Activated naive CD4-positive, alpha-beta T cell treated with Interleukin-2 at 50 U/mL for 16 hours (primary cell): ENCODE measurements at places on chromosomes 1 and 21.
A peak's percentile ranks its signal among the peaks of the same experiment; 100 is the strongest.

GRCh38 chr1:150663321-150663720 is 33.6 kb downstream of the GOLPH3L start:
- no peak for DNase-seq

DNA sequence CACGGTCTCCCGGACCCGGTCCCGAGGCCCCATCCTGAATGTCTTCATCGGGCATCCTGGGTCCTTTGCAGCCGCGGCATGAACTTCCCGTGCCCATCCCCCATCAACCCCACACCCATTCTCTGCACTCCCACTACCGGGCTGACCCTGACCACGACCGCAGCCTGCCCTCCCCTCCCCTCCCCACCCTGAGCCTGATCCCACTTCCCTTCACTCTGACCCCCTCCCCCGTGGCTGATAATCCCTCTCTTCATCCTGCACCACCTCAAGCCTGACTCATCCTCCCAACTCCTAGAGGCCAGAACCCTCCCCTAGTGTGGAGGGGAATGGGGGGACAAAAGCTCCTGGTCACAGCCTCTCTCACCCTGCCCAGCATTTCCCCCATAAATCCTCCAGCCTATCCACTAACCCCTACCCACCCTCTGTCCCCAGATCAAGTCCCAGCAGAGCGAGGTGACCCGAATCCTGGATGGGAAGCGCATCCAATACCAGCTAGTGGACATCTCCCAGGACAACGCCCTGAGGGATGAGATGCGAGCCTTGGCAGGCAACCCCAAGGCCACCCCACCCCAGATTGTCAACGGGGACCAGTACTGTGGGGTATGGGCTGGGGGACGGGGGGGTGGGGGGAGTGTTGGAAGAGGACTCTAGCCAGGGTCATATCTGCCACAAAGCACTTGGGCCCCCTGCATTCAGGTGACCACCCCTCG is 602 bp downstream of the SH3BGRL3 start:
- no peak for DNase-seq

- no peak for DNase-seq
Measured at GRCh38 chr1:209597499-209597898, 14.0 kb downstream of the CAMK1G start.

- DNase-seq = no peak
Measured at GRCh38 chr1:116159177-116159576, 48.0 kb downstream of the MAB21L3 start.

- DNase-seq = no peak
Measured at GRCh38 chr1:3827813-3828307, 29.2 kb downstream of the CEP104 start.

- no peak for DNase-seq
Measured at GRCh38 chr1:184940226-184940625, 34.1 kb downstream of the NIBAN1 start.

- DNase-seq = no peak
Measured at GRCh38 chr1:64934115-64934877, 32.1 kb downstream of the JAK1 start.

DNA sequence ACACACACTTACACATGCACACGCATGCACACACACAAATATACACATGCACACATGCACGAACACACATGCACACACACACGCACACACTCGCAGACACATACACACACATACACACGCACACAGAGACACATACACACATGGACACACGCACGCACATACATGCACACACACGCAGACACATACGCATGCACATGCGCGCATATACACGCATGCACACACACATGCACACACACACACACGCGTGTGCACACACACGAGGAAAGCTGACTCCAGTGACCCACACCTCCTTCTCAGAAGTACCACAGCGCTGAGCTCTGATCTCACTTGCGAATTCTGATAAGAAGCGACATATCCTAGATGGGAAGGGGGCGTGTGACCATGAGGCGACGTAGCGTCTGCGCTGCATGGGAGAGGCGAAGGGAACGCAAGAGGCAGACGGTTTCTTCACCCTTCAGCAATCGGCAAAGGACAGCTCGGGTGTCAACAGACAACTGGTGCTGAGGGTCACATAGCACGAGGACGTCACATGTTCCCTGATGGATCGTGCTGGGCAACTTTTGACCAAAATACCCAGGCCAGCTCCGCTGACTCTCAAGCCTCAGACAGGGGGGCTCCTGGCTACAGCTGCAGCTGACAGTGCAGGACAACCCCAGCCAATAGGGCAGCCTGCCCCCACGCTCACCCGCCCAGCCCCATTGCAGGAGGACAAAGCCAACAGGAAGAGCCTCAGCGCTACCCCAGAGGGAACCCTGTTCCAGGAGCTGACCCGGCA is 16.0 kb upstream of the PDE9A start:
- DNase-seq = no peak

DNA sequence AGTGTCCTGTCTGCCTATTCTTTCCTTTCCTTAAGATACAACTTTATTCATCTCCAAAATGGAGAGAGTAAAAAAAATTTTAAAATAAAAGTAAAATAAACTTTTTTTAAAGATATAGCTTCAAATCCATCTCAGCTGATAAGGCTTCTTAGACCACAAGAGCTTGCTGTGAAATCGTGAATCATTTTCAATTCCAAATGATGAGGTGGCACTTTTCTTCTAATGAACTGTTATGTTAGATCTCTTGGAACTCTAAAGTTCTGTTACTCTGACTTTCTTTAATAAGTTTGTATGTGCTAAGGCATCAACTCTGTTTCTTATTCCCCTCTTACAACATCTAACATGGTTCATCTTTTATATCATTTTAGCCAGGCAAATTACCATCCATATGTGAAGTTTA is 4.5 kb downstream of the SH3GLB1 start:
- no peak for DNase-seq

GRCh38 chr21:14543983-14544382 is 2.1 kb downstream of the SAMSN1 start:
- DNase-seq = peak; percentile 26

- DNase-seq = peak; percentile 27
Measured at GRCh38 chr1:192807211-192808162, 1.4 kb upstream of the RGS2 start.

DNA sequence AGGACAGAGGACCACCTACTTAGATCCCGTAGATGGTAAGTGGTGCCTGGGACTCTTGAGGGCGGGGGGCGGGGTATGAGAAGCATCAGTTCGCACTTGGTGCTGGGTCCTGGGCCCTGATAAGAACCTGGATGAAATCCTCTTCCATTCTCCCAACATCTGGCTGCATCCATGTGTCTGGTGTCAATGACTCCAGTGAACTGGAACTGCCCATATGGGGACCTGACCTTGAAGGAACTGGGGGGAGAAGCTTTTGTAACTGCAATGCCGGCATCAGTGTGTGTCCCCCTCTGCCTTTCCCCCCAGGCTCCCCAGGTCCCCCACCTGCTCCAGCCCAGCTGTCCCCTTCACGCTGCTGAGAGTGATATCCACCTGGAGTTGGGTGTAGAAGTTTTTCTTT is 49.7 kb upstream of the EPB41 start:
- no peak for DNase-seq

GRCh38 chr1:209673631-209674417 is 1.4 kb upstream of the G0S2 start:
- no peak for DNase-seq

DNA sequence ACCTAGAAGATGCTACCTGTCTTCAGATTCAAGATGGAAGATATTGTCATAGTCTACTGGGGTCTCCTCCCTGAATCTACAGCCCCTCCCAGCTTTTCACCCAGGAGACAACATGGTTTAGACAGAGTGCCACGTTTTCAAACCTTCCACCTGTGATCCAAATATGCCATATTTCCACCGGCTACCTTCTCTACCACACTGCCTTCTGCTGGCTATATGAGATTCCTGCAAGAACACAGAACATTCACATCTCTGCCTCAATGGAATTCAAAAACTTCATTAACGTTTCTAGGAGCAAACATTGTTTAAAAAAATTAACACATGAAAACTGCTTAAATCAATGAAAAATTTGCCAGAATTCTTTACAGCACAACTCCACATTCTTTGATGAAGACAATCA is 12.9 kb upstream of the LELP1 start:
- DNase-seq = no peak

DNA sequence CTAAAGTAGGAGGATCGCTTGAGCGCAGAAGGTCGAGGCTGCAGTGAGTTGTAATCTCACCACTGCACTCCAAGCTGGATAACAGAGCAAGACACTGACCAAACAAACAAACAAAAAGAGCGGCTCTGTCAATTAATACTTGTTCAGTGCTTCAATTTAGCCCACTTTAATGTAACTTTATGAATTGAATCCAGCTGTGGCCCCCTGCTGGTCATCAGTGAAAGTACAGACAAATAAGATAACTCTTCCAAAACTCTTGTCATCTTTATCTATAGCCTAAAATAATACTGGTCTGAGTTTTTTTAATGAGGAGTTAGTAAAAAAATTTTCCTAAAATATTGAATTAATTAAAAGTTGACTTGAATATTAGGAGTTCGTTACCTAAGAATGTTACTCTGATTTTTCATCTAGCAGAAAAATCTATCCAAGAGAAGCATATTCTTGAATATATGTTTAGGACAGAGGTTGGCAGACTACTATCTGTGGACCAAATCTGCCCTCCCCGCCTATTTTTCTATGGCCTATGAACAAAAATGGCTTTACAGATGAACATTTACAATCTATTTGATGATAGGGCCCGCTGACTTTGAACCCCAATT is 26.1 kb downstream of the ATP5PF start:
- peak; percentile 36 for DNase-seq

GRCh38 chr1:110112656-110113055 is 413 bp downstream of the UBL4B start:
- DNase-seq = no peak

DNA sequence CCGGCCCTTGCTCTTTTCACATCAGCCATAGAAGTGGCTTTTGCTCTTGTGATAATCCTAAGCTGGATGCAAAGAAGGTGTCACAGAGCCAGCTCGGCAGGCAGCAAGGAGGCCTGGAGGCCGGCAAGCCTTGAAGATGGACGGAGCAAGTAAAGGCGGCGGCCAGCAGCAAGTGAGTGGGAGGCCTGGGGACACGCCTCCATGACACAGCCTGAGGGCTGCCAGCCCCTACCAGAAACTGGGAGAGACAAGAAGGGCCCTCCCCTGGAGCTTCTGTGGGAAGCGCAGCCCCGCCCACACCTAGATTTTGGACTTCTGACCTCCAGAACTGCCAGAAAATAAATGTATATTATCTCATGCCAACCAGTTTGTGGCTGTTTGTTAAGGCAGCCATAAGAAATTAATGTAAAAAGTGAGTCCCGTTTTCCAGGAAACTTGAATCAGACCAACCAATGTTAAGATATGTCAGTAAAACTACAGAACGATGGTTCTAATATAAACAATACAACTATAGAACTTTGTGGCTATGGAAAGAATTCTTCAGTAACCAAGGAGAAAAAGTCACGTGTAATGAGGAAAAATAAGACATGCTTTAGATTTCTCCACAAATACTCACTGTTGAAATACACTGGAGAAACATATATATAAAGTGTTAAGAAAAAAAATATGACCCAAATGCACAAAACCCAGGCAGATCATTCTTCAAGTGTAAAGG is 49.9 kb downstream of the BACE2 start:
- no peak for DNase-seq

DNA sequence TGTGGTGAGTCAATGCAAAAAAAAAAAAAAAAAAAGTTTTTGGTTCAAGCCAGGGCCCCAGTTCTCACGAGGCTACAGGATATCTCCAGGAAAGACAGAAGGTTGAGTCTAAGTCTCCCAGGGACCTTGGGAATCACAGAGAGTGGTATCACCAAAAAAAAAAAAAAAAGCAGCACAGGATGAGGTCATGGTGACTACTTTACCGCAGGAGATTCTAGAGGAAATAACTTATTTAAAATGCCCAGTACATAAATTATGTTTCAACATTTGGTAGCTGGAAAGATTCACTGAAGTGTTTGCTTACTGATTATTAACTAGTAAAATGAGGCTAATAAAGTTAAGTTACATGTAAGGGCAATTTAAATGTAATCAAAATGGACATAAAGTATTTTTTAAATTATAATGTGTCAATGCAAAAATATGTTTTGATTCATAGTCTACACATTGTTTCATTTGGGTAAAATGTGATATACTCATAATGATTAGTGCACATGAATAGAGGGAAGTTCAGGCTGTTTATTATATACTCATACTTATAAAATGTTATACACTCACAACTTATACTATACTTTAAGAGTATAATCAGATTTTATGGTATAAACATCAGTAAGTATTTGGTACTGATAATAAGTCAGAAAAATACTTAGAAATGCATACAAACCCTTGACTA is 84.1 kb downstream of the PLPPR5 start:
- DNase-seq = no peak

- no peak for DNase-seq
Measured at GRCh38 chr21:34825948-34826548, 157.3 kb downstream of the CLIC6 start.

GRCh38 chr1:169610858-169611257 is 19.1 kb downstream of the SELP start:
- no peak for DNase-seq

DNA sequence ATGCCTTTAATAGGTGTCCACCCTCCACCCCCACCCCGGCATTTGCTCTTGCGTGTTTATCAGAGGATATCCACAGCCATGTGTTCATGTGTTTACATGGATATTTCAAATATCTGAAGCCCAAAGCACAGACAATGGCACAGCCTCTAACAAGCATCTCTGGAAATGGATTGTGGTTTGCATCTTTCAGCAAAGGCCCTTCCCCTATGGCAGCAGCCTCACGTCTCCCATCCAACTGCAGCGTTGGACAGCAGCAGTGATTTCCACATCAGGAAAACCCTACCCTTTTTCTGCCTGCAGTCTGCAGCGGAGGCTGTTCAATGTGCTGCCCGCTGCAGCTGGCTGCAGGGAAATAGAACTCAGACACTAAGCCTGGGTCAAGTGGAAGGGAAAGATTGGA is 1.6 kb downstream of the RASSF5 start:
- DNase-seq = no peak
